Stimulated activated CD4-positive, alpha-beta T cell treated with anti-CD3 and anti-CD28 coated beads, TNF-alpha, amount 100 ng/mL, for 24 hours (primary cell): ENCODE measurements at places on chromosomes 3 and 15.

GRCh38 chr15:61037031-61037430, 192.1 kb downstream of the RORA start:
- no peak for DNase-seq

- DNase-seq = no peak
These were observed 29.8 kb downstream of the RARB start for GRCh38 chr3:25457671-25458419.

DNA sequence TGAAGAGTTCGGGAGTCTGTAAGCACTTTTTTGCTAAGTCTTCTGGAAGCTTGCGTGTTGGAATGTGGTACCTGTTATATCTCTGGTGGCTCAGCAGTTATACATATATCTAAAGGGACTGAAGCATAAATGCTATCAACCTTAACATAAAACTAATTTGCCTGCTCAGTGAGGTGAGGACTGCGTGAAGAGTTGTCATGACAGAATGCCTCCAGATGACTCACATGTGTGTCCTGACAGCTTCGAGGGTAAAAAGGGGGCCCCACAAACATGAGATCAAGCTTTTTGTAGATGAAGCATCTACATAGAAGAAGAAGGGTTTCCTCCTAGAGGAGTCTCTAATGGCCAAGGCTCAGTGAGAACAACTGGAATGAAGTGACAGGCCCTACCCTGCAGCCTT, 88.8 kb upstream of the C3orf80 start:
- no peak for DNase-seq

GRCh38 chr3:192373586-192373985, 353.8 kb downstream of the FGF12 start:
- no peak for DNase-seq
